ENCODE measurements at places on chromosomes 4 and X.

- no peak for DNase-seq
Measured at GRCh38 chrX:125172531-125172930, 147.1 kb upstream of the TEX13C start.

DNA sequence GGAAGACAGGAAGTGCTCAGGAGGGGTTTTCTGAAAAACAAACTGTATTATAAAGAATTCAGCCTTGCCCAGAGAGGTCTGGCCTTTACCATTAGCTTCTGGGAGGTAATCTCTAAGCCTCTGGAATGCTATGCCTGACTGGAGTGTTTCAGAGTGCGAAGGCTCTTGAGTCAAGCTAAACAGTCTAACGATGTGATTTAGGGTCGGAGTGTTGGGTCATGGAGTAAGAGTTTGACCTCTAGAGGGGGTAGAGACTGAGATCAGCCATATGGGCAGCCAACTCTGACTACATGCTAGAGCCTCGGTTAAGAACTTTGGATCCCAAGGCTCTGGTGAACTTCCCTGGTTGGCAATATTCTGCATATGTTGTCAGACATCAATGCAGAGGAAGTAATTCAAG, 15.0 kb downstream of the BOD1L1 start:
- DNase-seq, result no peak

- no peak for DNase-seq
Measured at GRCh38 chr4:2691952-2692435, 64.1 kb downstream of the TNIP2 start.

DNA sequence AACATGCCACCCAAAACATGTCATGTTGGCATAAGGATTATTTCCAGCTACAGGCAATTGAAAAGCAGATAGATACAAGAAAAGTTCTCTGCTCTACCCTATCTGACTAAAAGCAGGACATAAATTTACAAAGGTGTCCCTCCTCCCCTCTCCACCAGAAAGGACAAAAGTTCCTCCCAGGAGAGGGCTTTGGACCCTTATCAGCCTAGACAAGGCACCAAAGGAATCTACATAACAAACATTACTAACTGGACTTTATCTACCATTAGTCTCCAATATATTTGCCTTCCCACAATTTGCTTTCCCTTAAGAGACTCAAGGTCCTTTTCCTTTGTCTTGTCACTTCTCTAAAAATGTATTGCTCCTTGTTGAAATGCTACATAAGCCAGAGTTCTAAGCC, 55.6 kb downstream of the ADGRA3 start:
- no peak for DNase-seq

GRCh38 chrX:135484641-135485289, 35.7 kb upstream of the INTS6L start:
- peak; percentile 37 for DNase-seq

GRCh38 chr4:150358691-150359090, 223.3 kb upstream of the MAB21L2 start:
- DNase-seq, result no peak

DNA sequence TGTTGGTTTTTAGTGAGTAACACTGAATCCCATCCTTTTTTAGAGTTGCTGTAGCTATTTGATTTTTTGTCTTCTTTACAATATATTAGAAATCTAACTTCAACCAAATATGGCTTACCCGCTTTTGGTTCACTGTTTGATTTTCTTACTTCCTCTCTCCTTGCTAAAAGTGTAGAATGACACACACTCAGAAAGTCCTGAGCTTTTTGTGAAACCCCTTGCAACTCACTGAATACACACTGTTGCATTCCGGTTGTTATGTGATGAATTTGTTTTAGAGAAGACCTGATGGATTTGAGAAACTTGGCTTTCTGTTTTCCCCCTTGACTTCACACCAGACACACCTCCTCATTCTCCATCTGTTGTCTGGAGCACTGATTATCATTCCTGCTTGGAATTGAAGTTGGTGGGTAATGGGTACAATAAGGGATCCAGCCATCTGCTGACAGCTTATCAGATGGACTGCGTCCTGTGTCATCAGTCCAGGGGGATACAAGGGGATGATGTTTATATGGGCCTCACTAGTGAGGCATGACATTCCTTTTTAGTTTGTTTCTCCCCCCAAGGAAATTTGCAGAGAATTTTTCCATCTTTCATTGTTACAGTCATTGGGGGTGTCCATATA, 5.2 kb downstream of the TMEM164 start:
- DNase-seq, result no peak

DNA sequence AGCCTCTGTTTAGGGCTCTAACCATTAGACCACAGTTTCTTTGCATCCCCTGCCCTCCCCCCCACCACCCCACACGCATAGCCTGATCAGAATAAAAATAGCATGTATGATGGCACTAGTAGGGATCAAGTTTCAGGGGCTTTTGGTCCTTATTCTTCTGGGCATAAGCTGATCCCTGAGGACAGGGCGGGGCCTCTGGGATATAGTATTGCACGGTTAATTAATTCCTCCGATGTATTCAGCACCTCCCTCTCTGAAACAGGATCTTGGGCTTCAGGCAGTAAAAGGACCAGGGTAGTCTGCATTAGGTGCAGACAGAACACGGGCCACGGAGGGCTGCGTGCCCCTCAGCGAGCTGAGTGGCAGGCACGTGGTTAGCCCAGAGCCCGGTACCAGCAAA, 57.1 kb downstream of the ELF4 start:
- DNase-seq, result no peak

- peak; percentile 27 for DNase-seq
Measured at GRCh38 chrX:6225911-6226595, 2.6 kb downstream of the NLGN4X start.

DNA sequence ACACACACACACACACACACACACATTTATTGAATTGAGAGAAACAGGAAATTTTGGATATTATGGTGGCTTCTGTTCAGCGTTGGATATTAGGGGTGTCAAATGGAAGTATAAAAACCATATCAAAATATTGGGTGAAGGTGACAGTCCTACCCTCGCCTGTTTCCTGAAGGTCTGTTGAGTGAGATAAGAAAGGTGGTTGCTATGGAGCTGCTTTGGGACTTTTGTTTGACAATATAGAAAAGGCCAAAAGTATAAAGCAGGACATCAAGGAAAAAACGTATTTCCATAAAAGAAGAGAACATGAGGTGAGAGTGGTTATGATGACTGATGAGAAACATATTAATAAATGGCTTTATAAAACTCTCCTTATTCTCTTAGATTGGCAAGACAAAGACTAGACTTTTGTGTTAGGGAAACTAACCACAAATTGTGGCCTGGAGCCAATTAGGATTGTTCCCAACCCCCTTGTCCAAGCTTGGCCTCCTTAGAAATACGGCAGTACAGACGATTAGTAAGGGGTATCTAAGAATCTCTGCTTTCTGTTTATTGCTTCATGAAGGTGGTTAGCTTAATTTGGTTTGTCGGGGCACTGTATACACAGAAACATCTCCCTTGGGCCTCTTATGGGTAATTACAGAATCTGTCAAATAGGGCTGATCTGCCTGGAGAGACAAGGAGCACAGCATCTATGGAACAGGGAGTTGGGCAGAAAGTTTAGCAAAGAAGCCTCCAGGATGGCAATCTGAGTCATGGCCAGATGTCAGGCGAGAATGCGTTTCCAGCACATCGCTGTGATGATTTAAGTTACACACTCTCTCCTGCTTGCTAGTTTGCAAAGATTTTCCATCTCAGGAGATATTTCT, 198.0 kb downstream of the CBR4 start:
- DNase-seq, result no peak
